ENCODE measurements at places on chromosomes 3 and 15.

GRCh38 chr15:42528970-42529369, 19.6 kb downstream of the LRRC57 start:
- no peak for DNase-seq

GRCh38 chr15:56052395-56053045, 59.1 kb upstream of the NEDD4 start:
- no peak for DNase-seq

GRCh38 chr3:163043074-163043473, 1546.5 kb downstream of the OTOL1 start:
- no peak for DNase-seq

GRCh38 chr15:70580958-70581357, 182.4 kb downstream of the UACA start:
- no peak for DNase-seq

DNA sequence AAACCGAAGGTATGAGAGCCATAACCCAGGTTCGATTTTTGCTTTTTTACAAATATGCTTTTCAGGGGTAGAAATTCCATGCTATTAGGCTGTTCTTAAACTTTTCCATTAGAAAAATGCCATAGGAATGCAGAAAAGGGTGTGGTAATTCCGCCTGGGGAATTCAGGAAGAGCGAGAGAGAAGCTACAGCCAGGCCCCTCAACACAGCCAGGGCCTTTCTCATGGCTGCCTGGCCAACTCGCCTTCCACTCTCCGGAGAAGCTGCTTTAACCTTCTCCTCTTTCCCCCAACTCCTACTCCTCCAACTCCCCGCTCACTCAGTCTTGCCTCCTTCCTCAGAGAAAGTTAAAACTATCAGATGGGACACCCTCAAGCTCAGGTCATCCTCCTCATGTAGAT, 9.1 kb upstream of the TICRR start:
- no peak for DNase-seq
